Common myeloid progenitor, CD34-positive (primary cell): ENCODE measurements at places on chromosomes 2 and 18.

DNA sequence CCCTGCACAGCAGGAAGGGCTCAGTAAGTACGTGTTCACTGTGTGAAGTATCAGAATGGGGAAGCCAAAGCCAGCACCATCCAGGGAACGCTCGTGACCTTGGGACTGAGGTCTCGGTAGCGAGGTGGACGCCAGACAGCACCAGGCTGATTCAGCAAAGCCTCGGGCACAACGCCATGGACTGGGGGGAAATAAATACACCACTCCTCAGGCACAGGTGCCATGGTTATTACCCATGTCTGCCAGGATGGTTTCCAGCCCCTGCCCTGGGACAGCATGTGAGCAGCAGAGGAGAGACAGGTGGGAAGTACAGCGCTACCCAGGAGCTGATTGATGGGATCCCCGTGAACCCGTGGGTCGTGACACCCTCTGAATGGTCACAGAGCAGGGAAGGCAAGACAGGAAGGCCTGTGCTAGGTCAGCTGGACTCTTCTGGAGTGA lies 53.0 kb downstream of the REEP1 start:
- DNase-seq: no peak

GRCh38 chr2:178514664-178515063 lies 34.4 kb downstream of the PLEKHA3 start:
- DNase-seq: no peak

DNA sequence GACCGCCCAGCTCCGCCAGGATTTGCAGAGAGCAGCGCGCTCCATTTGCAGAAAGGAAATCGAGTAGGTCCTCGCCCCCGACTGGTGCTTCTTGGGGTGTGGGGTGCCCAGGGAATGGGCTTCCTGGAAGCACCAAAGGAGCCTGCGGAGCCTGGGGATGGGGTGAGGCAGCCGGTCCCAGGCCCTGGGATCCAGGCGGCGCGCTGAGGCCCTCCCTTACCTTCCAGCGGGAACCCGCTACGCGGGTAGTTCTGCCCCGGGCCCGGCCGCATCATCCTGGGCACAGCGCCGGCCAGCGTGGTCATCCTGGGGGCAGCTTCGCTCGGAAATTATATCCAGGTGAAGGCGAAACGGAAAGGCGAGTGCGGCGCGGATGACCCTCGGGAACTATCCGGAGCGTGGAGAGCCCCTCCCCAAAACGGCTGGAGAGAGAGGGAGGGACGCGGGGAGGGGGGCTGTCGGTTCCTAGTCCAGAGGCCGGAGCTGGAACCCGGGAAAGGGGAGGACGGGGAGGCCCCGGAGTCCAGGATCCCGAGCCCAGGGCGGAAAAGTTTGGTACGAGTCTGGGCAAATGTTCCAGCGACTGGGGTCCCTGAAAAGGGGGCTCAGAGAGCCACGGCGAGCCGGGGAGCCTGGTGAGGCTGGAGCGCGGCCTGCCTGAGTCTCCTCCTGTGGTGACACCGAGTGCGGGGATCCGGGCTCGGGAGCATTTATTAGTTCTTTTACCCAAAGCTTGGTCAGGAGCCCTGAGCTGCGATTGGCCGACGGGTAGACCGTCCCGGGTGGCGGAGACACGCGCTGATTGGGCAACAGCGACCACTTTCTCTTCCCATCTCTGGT lies at the start of gene PAX3:
Gene PAX3 (minus strand): TSS at position 688 of the 840 bp plus-strand sequence. CDS start 383 bp downstream, at position 305.
- no peak for DNase-seq

GRCh38 chr18:49279041-49279440 lies 181.4 kb downstream of the DYM start:
- DNase-seq: no peak

GRCh38 chr18:67670024-67670543 lies 153.6 kb upstream of the DSEL start:
- no peak for DNase-seq

GRCh38 chr2:66553370-66553769 lies 118.4 kb downstream of the MEIS1 start:
- DNase-seq: no peak

DNA sequence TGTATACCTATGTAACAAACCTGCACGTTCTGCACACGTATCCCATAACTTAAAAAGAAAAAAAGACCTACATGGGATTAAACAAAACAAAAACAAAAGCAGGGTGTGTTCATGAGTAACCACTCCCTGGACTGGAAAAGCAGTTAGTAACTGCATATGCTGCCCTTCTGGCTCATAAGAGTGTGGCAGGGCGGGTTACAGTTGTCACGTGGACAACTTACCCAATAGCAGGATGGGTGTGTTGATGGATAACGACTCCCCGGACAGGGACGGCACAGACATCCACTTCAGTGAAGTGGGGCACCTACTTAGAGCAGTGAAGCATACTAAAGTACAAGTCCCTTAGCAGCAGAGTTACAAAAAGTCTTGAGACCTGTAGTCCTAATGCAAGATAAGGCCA lies 136.7 kb downstream of the CCBE1 start:
- no peak for DNase-seq

- no peak for DNase-seq
These were observed 323.5 kb upstream of the TANK start for GRCh38 chr2:160836755-160837154.

- no peak for DNase-seq
These were observed 118.0 kb downstream of the MREG start for GRCh38 chr2:215895330-215895729.

DNA sequence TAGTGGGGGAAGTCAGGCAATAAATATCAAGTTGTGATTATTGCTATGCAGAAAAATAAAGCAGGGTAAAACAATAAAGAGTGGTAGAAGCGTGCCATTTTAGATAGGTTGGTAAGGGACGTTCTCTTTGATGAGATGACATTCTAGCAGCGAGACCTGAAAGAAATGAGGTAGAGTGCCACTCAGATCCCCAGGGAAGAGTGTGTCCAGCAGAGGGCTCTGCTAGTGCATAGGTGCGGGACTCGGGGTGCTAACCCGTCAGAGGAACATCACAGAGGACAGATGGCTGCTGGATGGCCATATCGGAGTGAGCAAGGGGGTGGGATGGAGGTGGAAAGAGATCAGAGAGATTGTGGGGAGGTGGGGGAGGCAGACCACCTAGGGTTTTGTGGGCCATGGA lies 16.3 kb upstream of the GTF2A1L start:
- DNase-seq: peak; percentile 21

DNA sequence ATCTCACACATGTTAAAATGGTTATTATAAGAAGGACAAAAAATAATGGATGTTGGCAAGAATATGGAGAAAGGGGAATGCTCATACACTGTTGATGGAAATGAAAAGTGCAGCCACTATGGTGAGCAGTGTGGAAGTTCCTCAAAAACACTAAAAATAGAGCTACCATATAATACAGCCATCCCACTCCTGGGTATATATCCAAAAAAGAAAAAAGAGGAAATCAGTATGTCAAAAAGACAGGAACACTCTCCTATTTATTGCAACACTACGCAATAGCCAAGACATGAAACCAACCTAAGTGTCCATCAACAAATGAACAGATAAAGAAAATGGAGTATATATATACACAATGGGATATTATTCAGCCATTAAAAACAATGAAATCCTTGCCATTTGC lies 642.6 kb downstream of the RNF144A start:
- no peak for DNase-seq

DNA sequence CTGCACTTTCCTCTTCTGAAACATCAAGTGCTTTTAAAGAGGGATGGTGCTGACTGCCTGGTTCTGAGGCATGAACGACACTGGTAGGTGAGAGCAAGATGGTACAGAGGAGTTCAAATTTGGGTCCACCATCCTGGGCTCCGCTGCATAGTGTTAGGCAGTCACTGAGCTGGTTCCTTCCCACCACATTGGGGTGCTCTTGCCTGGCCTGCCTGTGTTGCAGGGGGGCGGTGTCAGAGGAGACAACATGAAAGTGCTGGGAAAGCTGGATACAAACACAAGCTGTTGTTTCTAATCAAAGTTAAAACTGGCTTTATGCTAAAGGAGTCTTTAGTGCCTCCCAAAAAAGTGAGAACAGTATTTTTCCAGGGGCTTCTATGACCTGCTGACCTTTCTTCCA lies 258.1 kb downstream of the GBX2 start:
- DNase-seq: no peak

DNA sequence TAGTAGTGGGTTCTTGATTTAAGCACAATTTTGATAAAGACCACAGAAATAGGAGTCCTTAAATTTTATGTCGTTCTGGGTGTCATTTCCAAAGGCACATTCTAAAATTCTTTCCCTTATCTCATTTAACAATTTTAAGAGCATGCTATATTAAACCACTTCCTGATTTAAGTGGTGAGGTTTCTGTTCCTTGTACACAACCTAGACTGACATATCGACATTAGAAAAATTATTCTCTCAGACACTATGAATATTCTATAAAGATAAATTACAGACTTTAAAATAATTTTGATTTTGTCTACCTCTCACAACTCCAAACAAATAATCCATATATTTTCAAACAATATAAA lies 923.8 kb downstream of the LRP1B start:
- DNase-seq: peak; percentile 21

- DNase-seq: no peak
These were observed 199.3 kb downstream of the ZNF407 start for GRCh38 chr18:74796841-74797576.

DNA sequence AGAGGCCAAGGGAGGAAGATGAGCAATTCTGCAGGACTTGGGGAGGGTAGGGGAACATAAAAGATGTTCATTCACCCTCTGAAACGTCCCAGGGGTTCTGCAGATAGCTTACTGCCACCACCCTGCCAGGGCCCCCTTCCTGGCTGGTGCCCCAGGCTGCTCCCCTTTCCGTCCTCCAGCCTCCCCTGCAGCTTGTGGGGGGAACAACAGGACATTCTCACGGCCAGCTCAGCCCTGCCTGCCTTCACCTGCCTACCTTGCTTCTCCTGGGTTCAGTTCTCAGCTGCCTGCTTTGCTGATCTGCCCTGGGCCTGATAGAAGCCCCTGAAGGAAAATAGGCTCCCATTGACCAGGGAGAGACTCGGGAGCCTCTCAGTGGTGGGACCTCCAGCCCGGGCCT lies 251.1 kb downstream of the CELF4 start:
- no peak for DNase-seq

DNA sequence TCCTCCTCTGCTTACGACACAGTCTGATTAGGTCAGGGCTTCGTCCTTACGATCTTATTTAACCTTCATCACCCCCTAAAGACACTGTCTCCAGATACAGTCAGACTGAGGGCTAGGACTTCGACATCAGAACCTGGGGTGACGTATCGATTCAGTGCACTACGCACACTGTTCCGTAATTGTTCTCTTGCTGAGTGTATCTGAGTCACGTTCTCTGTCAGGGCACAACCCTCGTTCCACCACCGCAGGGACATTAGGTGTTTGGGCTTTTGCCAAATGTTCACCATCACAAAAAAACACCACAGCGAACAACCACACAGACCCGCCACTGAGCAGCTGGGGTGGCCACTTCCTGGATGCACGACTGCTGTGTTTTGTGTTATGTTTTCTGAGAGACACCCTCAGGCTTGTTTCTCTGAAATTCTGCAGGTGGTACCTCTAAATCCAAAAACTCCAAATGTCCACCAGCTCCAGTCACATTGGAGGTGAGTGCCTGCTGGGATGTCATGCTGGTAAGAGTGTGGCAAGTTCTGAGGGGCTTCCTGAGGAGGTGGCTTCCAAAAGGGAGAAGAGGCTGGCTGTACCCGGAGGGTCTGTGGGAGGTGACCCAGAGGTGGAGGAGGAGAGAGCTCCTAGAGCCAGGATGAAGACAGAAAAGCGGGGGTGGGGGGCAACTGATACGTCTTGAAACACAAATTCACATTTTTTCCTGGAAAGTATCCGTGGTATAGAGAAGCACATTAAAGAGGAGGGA lies 66.6 kb downstream of the ADNP2 start:
- DNase-seq: peak; percentile 50

DNA sequence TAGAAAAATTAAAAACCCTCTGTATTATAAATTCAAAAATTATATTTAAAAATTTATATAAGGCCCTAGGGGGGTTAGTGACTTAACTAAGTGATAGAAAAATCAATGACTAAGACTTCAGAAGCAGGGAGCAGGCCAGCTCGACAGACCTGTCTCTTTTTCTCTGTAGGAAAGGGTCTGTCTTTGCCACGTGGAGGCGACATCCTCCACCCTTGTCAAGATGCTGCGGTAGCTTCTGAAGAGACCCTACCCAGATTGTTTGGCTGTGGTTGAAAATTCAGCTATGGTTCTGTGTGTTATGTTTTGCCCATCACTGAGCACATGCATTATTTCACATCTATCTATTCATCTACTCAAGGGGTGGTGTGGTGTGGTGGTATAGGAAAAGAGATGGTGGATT lies 8.2 kb upstream of the SLC4A3 start:
- DNase-seq: no peak

DNA sequence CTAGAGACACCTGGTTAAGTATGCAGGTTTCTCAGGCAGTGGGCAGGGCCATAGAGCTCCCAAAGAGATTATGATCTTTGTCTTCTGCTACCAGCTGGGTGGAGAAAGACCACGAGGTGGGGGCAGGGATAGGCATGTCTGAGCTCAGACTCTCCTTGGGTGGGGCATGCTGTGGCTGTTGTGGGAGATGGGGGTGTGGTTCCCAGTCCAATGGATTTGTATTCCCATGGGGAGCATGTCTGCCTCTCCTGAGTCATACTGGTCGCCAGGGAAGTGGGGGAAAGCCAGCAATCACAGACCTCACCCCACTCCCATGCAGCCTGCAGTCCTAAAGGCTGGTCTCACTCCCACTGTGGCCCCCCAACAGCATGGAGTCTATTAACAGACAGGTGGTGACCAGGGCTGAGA lies 31.4 kb upstream of the RHOB start:
- DNase-seq: no peak

GRCh38 chr2:65456064-65456463 lies 23.7 kb upstream of the SPRED2 start:
- DNase-seq: no peak

DNA sequence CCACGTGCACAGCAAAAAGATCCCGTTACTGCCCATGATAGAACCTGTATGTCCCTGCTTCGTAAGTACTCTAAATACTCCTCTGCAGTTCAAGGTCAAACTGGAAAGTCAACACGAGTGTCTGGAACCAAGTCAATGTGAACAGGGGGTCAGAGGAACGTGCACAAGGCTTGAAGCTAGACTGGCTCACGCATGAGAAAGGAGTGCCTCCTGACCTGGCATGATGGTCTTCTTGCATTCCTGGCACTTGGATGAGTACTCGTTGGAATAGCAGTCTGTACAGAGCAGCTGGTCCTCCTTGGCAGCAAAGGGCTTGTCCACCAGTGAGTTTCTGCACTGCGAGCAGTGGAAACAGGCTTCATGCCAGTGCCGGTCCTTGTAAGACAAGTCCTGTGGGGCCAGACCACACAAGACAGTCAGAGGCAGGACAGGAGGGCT lies 25.5 kb downstream of the FHL2 start:
- no peak for DNase-seq

- peak; percentile 93 for DNase-seq
These were observed 66.7 kb upstream of the HAAO start for GRCh38 chr2:42859006-42859552.

DNA sequence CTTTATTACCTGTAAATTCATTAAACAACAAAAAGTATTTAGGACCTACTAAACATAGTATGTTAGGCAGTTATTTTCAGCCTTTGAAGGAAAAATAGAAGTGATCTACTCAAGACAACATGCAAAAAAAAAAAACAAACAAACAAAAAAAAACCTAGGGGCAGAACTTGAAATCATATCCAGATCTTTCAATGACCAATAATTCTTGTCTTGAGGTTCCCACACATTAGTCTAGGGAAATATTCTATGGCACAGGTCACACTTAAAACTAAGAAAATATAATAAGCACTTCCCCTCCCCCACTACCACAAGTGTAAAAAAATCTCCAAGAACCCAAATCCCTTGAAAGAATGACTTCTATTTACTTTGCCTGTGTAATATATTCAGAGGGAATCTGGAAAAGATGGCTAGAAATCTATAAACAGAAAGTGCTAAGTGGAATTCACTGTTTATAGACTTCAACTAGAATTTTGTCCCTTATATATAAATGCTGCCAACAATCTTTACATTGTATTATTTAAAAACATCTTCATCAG lies 3.5 kb downstream of the PELI1 start:
- no peak for DNase-seq
